ENCODE measurements at places on chromosomes 2 and 18.
A peak's percentile ranks its signal among the peaks of the same experiment; 100 is the strongest.

- no peak for DNase-seq
These were observed 164.2 kb upstream of the TMEM200C start for GRCh38 chr18:6059551-6059950.

- DNase-seq = no peak
These were observed 150.7 kb upstream of the SLC14A2 start for GRCh38 chr18:45464619-45465018.

DNA sequence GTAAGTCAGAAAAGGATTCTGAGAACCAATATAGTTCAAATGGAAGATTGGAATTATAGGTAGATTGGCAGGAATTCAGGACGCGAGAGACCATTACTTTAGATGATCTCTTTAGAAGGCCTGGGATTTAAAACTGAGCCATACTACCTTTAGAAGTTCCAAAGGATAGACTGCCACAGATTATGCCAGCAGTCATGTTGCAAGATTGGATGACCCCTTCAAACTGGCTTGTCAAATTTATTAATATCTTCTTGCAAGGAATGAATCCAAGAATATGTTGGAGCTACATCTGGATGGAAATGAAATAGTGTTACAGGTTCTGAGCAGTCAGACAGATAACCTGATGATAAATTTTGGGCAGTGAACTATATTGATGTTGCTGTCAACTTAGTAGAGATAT is 22.0 kb downstream of the BABAM2 start:
- DNase-seq = no peak

- peak; percentile 19 for DNase-seq
These were observed 6.3 kb downstream of the TMEM127 start for GRCh38 chr2:96259497-96259921.

- peak; percentile 77 for DNase-seq
These were observed 40.4 kb downstream of the DHRS9 start for GRCh38 chr2:169109502-169110409.

GRCh38 chr2:158841850-158842249 is 46.7 kb downstream of the DAPL1 start:
- DNase-seq = no peak

DNA sequence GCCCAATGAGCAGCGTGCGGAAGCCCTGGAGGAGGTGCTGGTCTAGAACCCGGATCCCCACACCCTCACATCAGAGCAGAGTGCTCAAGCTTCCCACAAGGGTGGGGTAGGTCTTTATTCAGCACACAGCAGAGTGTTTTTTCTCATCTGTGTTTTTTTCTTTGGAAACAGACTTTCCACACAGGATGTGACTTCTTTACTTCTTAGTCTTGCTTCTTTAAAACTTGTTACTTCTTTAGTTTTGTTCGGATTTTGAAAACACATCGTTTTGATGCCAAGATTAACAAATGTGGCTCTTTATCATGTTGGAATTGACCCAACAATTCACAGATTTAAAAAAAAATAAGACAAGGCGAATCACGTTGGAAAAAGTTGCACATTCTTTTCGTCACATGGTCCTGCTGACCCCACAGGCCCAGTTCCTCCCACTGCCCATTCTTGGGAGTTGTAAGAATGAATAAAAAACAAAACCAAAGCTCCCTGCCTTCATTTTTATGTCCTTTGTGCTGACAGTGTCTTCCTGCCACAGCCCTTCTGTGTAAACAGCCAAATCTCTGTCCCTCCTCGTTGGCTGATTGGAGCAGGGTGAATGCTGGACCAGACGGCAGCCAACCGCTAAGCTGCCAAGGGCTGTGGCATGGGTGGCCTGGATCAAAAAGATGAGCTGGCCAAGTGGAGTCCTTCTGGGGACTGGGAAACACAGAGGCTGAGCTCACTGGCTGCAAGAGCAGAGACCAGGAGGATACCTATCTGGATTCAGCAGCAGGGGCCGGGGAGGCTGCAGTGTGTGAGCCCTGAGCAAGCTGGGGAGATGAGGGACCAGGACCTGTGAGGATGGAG is 81.6 kb downstream of the TWIST2 start:
- DNase-seq = no peak

DNA sequence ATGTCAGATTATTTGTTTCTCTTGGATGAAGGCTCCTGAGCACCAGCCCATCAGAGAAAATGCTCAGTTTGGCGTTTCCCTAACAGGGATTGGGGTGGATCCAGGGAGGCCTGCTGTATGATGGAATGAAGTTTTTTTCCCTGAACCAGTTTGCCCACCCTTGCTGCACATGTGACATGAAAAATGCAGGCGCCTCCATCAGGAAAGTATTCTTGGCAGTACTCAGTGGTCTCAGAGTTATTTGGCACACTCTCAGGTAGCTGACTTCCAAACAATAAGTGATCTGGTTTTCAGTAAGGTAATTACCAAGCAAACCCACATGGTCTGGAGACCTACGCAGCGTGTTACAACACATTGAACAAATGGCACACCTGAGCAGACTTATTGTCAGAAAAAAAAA is 254.9 kb downstream of the PAX3 start:
- DNase-seq = no peak

- no peak for DNase-seq
These were observed 248.9 kb upstream of the THUMPD2 start for GRCh38 chr2:40027968-40028367.

DNA sequence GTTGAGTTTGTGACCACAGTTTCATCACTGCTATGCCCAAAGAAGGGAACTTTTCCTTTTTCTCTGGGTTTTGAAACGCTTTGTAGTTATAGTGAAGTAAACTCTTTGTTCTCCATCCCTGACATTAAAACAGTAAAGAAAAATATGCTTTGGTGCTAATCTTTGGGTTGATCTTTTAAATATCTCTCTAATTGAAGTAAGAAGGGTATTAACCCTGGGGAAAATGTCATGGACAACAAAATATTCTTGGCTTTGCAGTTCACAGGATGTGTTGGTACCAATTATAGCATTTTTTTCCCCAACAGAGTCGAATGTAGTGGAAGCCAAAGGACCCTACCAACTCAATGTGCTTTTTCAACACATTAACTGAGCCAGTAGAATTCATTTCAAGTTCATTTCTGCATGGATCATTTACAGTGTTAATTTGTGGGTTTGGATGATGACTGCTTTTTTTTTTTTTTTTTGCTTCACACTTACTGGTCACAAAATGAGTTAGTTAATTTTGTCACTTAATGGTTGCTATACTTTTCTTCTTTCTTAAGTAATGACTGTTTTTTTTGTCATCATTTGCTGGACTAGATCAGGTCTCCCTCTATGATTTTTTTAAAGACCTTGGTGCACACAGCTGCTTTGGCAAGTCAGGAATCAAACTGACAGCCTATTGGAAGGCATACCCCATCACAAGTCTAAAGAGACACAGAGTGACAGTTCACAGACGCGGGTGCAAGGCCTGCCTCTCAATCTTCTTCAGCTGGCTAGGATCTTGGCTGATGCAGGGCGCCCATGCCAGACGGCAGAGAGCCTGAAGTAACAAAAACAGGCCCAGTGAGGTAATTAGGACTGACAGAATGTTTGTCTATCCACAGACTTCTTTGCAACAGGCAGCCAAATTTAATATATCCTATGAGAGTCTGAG is 98.8 kb upstream of the MMADHC start:
- no peak for DNase-seq

DNA sequence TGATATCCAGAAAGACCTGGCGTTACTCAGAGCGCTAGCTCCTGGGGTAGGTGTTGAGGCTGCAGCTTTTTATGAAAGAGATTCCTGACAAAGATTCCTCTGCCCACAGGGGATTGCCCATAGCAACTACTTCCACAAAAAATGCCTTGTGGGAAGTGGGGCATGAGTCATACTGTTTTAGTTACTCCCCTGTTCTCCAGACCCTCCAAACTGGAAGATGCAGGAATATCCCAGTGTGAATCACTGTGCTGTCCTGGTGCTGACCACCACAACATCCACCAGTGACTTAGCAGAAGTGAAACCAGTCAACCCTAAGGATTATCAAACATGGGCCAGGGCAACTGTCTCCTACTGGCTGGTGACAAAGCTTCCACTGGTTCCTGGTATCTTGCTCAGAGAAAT is 61.8 kb downstream of the CDH2 start:
- no peak for DNase-seq

- DNase-seq = no peak
These were observed 21.0 kb downstream of the AGAP1 start for GRCh38 chr2:235514627-235515363.

GRCh38 chr2:223815884-223816570 is 21.4 kb downstream of the AP1S3 start:
- no peak for DNase-seq

DNA sequence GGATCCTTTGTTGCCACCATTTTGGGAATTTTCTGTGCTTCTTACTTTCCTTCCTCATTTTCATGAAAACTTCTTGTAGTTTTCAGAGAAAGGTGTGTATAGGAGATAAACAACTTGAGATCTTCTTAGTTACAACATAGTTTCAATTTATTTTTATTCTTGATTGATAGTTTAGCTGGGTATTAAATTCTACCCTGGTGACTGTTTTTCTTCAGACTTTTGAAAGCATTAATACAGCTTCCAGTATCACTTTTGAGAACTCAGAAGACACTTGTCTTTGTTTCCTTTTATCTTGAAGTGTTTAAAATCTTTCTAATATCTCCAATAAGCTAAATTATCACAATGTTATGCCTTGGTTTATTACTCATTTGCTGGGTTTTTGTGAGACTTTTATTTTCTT is 167.5 kb upstream of the DPP10 start:
- no peak for DNase-seq

- DNase-seq = no peak
These were observed 57.0 kb downstream of the FAM168B start for GRCh38 chr2:131036269-131036668.

DNA sequence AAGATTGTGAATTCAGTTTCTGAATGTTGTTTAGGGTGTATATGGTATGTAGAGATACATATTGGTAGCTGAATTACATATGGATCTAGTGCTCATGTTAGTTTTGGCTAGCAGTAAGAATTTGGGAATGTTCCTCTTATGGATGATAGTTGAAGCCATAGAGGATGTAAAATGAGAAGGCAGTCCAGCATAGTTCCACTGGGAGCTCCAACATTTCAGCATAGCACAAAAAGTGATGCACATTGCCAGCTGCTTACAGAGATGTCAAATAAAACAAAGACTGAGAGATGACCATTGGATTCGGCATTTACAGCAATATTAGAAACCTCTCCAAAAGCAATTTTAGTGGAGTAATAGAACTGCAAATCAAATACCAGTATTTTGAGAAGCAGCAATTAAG is 77.4 kb downstream of the EML4 start:
- DNase-seq = no peak

GRCh38 chr2:186064507-186064906 is 325.9 kb downstream of the FSIP2 start:
- DNase-seq = no peak

DNA sequence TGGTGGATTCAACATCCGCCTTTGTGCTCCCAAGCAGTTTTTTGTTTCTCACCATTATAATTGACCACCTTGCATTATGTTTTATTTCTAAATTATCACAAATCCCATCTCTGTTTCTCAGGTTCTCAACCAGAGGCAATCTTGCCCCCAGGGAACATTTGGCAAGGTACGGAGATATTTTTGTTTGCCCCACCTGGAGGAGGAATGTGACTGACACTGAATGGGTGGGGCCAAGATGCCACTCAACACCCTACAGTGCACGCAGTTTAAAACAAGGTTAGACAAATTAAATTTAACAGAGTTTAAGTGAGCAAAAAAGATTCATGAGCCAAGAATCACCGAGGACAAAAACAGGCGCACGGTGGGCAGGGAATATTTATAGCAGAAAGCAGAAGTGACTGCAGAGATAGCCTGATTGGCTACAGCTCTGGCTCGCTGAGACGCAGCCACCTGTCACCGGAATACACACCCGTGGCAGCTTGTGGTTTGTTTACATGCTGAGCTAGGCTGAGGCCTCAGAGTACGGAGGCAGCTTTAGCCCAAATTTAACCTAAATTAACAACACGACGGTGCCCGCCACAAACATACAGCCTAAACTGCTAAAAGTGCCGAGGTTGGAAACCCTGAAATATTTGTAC is 150.0 kb upstream of the ALKAL2 start:
- DNase-seq = no peak

- no peak for DNase-seq
These were observed 523.1 kb downstream of the XIRP2 start for GRCh38 chr2:167411367-167411766.

DNA sequence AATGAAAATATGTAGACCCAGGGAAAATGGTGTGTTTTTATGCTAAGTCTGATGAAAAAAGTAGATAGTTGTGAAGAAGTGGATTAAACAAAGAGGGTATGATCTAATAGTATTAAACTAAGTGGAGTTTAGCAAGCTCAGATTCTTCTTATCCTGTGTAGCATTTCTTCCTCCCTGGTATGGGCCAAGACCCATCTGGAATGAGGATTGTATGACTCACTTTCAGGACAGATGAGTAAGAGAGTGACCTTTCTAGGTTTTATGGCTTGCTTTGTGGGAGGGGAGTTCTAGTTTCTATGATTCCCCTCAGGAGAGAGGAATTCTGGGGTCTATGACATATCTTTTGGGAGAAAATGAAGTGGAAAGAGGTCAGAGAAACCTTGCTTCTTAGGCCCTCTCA is 550.1 kb downstream of the SPAG16 start:
- DNase-seq = no peak

DNA sequence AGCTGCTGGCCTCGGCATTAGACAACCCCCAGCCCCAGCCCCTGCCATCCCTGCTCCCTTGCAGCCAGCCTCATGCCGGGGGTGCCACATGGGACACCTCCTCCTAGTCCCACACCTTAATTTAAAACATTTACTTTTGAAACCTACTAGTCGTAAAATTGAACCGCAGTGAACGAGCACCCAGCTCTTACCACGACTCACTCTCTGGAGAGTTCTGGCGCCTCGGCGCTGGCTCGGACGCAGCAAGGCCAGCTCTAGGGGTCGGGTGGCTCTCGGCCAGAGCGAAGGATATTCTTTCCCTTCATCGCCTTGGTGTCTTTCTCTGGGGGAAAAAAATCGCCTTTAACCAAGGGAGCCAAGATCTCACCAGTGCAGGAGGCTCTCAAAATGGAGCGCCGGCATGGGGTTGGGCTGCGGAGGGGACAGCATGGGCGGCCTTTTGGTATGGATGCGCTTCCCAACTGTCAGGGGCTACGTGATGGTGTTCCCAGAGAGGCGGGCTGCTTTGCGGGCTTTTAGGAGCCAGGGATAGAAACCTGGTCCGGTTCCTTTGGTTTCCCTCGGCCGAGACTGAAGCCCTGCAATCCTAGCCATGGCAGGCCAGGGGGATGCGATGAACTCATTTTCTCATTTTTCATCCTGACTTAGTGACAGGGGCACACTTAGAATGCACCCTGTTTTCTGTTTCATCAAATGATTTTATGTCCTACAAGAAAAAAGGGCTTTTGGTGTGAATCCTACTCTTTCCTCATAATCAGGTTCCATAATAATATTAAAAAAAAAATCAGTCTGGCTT is 2.0 kb downstream of the HPCAL1 start:
- no peak for DNase-seq

All from CD14-positive monocyte (primary cell).